GM23338 (cell line): ENCODE measurements at places on chromosomes 5 and 9. TPM values are rescaled to one million over a fixed set of nuclear protein-coding genes. Genes with fewer than 3 reads are reported as not detected.

- DNase-seq, result no peak
Observed at GRCh38 chr9:95089257-95090022, 228.1 kb downstream of the FANCC start.

GRCh38 chr5:126210955-126211354 lies 212.3 kb upstream of the GRAMD2B start:
- no peak for DNase-seq

DNA sequence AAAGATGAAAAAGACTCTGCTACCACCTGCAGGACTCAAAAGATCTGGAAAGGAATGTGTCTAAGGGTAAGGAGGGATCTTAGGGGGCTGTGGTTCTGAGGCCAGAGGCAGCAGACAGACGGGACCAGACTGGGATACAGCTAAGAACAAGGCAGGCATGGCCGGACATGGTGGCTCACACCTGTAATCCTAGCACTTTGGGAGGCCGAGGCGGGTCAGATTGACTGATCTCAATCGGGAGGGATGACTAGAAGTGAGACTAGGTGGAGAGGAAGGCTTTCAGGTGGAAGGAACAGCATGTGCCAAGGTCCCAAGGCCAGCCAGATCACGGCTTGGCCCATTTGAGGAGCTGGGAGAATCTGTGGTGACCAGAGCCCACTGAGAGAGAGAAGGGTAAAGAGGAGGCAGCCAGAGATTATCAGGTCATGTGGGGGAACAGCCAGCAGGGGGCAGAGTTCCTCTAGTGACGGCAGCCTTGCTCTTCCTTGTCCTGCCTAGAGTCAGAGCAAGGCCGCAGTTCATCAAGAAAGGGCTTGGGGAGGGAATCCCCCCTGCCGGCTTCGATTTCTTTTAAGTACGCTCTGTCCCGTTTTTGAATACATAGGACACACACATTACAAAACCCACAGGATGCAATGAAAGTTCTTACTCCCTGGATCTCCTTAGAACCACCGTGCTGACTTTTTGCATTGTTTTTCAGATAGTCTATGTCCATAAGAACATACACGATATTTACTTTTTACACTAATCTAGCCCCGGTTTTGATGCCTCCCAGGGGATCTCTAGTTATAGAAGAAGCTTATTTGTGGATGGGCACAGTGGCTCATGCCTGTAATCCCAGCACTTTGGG lies 2.6 kb upstream of the OLFML2A start:
- DNase-seq, result peak; percentile 92

GRCh38 chr5:10903786-10904560 lies 142.9 kb upstream of the DAP start:
- no peak for DNase-seq

DNA sequence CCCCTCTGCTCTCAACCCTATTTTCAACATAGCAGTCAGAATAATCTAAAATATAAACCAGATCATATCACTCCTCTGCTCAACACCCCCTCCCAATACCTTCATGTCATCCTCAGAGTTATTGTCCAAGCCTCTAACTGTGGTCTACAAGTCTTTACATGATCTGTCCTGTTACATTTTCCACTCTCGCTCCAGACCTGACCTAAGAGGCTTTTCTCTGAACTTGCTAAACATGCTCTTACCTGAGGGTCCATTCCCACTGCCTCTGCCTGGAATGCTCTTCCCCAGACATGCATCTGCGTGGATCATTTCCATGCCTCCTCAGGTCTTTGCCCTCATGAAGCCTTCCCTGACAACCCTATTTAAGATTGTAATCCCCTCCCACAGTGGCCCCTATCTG lies 12.0 kb downstream of the NIPSNAP3B start:
- no peak for DNase-seq

GRCh38 chr9:96449523-96449844 lies 485 bp upstream of the HABP4 start:
- DNase-seq, result peak; percentile 81

GRCh38 chr5:175691761-175692160 lies 33.9 kb downstream of the HRH2 start:
- DNase-seq, result no peak

APBA1 gene
- 0.58 and 1.0 TPM in 2 replicates for total RNA-seq

FOXD4L4 gene
- not detected in 2 replicates for total RNA-seq

DNA sequence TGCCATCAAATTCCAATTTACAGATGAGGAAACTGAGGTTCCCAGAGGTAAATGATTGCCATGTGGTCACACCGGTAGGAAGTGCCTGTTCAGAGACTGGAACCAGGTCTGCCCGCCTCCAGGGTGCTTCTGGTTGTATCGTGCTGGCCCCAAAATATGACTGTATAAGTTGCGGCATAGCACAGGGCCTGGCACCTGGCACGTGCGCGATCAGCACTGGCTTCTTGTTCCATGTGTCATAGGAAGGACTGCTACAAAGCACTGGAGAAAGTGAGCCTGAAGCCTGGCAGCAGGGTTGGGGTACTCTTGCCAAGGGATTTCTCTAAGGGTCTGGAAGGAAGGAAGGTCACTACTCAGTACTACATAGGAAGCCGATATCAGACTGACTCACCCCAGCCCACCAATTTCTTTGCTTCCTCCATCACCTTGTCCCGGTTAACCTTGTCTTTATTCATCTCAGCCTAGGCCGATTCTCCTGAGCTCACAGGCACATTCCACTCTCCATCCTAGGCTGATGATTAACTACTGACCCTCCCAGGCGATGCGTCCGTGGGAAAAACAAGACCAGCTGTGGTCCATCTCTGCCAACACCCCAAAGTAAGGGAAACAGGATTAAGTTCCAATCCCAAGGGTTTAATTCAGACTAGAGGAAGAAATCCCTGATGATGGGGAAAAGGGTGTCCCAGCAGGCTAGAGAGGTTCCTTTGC lies 1.8 kb downstream of the HRH2 start:
- DNase-seq, result no peak

MSX2 gene
- 0.17 and 0.62 TPM in 2 replicates for total RNA-seq

DNA sequence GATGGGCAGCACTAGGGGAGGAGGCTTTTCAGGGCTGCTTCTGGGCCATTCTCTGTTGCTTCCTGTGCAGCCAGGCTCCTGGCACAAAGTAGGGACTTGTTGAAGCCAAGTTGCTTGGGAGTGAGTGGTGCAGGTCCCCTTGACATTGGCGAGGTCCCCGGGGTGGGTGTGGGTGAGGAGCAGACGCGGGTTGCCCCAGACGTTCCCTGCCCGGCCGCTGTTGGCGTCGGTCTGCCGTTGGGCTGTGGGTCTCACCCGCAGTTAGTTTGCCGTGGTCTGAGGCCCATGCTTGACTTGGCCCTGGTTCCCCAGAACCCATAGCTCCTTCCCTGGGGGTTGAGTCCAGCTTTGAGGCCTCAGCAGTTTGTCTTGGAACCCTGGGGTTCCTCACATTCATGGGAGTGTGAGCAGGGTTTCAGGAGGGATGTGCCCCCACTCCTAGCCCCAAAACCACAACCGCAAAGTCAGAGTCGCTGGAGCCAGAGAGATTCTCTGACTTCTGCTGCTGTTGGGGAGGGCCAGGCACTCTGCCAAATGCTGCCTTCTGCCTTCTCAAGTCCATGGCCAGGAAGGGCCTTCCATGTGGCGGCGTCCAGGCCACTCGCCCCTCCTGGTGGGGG lies 77.5 kb downstream of the RXRA start:
- no peak for DNase-seq

PCDHB11 gene
- 0.47 and 1.3 TPM in 2 replicates for total RNA-seq

EQTN gene
- 0.24 TPM in 1 of 2 replicates, not detected in the other for total RNA-seq

ISL1 gene
- total RNA-seq, result 0.38 and 1.8 TPM in 2 replicates
